Stimulated activated CD4-positive, alpha-beta T cell treated with anti-CD3 and anti-CD28 coated beads, Interleukin-4, amount 100 ng/mL, for 48 hours (primary cell): ENCODE measurements at places on chromosomes 6 and 20.

DNA sequence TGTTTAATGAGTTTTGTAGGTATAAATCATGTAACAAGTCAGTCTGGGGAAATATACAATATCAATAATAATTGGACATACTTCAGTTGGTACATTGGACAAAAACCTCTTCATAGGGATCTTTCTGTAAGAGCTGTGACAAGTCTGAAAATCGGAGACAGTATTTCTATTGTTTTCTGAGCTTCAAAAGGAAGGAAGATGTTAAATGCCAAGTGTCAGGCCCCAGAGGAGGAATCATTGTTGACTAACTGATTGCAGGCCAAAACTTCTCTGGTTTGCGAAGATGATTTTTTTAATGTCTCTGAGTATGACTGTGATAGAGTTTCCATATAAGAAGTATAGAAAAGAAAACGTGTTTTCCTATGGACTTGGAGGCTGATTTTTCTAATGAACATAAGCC is 316.4 kb downstream of the RNF144B start:
- no peak for DNase-seq

- DNase-seq = no peak
Measured at GRCh38 chr6:31378062-31378720, 21.2 kb upstream of the HLA-B start.

DNA sequence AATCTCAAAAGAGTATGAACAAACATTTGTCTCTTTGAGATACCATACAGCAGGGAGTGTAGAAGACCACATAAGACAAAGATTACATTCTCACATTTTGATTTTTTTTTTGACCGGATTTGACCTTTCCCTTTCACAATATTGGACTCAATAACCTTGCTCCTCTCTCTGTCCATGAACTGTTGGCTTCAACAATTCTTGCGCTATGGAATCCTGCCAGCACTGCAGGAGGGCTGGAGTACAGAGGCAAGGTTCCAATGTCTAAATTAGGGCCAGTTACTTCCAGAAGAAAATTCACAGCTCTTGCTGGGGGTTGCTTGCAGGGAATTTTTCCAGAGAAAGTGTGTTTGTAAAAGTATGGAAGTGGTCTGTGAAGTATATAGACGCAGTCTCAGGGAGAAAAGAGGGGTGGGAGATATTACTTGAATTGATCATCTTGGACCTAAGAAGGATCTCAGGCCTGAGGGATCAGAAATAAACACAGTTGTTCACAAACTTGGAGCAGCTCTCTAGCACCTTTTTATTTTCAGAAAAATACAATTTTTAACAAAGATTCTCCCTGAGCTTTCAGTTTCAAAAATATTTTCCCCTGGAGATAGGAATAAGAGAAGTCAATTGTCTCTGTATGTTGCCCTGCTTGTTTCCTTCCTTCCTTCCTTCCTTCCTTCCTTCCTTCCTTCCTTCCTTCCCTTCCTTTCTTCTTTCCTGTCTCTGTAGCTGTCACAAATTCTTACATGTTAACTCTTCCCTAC is 765.9 kb downstream of the BCKDHB start:
- DNase-seq = no peak

- DNase-seq = no peak
Measured at GRCh38 chr6:130447374-130447773, 81.6 kb downstream of the TMEM200A start.

- no peak for DNase-seq
Measured at GRCh38 chr6:36980876-36981619, 4.9 kb downstream of the MTCH1 start.

DNA sequence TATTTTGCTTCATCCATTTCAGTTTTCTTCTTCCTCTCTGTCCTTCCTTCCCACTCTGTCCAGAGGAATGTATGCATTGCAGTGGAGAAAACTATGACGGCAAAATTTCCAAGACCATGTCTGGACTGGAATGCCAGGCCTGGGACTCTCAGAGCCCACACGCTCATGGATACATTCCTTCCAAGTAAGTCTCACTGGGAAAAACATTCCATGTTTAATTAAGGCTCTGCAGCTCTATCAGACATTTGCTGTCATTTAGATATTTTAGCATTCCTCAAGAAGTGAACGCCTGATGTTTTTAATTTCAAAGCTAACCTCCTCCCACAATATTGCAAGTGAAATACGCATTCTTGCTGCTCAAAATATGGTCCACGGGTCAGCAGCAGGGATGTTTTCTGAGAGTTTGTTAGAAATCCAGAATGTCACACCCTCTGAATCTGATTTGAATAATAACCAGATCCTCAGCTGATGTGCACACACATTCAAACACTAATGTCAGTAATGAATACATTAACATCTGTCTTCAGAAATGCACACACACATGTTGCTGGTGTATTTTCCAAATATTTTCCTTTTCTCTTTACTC is 12.8 kb downstream of the PLG start:
- no peak for DNase-seq

GRCh38 chr20:48129345-48129942 is 344.2 kb upstream of the SULF2 start:
- no peak for DNase-seq

DNA sequence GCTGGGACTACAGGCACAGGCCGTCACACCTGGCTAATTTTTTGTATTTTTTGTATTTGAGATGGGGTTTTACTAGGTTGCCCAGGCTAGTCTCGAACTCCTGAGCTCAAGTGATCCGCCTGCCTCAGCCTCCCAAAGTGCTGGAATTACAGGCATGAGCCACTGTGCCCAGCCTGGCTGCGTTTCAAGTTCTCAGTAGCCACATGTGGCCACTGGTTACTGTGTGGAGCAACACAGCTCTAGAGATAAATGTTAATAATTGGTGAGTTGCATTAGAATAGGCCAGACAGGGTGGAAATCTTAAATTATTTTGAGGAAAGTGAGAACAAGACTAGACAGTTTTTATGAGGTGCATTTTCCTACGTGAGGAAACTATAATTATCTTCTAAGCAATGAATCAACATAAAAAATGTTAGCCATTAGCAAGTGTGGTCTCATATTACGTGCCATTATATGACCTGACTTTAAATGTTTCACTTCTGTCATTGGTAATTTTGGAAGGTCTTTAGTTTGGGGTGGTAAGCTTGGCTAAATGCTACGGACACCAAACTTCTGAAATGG is 129.6 kb downstream of the PLEKHG1 start:
- DNase-seq = no peak

GRCh38 chr6:30542915-30543314 is 13.4 kb downstream of the GNL1 start:
- no peak for DNase-seq

- DNase-seq = no peak
Measured at GRCh38 chr6:96795481-96795880, 41.8 kb downstream of the GPR63 start.

GRCh38 chr20:11982955-11983470 is 65.3 kb downstream of the BTBD3 start:
- DNase-seq = no peak

DNA sequence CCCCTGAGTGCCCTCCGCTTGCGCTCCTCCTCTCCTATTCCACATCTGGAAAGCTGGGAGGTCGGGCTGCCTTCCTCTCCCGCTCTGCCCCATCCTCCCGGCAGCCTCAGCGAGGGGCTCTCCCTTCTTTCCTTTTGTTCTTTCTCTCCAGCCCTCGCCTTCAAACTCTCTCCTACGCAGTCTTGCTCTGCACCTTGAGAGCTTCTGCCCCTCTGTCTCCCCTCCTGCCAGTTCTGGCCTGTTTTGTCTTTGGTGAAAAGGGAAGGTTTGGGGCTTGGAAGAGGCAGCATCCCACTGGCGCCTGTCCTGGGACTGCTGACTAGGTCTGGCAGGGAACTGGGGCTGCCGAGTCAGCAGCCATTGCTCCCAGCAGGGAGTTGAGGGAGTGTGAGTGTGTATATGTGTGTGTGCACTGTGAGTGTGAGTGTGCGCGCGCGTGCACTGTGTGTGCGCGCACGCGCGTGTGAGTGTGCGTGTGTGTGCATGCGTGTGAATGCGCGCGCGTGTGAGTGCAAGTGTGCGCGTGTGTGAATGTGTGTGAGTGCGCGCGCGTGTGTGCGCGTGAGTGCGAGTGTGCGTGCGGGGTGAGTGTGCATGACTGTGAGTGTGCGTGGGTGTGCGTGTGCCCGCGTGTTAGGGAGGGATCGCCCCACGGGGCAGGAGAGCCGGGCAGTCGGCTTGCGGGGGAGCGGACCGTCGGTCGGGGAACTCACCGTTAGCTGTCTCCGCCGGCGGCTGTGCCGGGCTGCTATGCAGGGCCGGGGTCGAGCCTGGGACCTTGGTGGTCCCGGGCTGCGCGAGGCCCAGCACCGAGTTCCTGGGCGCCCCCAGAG is 523 bp downstream of the CPXM1 start:
- DNase-seq = no peak

DNA sequence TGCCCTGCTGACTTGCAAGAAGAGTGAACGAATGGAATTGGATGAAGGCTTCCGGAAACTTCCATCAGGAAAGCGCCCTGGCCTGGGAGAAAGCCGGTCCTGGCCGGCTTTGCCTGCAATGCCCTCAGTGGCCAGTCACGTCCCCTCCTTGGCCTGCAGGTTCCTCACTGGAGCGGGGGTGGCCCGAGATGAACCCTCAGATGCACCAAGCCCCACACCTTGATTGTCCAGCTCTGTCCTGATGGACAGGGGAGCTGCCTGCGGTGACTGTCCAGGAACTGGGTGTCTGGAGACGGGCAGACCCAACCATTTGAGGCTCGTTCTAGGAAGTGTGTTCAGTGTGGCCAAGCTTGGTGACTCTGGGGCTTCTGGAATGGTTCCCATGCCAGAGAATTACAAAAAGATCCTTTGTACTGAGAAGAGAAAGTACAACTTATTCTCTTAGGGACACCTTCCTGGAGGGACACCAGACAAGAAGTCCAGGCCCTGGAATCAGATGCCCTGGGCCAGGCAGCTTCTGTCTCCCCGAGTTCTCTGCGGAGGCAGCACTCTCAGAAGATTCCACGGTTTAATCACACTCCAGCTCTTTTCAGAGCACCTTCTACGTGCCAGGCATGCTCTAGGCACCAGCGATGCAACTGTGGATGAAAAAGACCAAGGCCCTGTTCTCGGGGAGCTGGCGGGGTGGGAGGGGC is 17.1 kb upstream of the SULF2 start:
- no peak for DNase-seq

DNA sequence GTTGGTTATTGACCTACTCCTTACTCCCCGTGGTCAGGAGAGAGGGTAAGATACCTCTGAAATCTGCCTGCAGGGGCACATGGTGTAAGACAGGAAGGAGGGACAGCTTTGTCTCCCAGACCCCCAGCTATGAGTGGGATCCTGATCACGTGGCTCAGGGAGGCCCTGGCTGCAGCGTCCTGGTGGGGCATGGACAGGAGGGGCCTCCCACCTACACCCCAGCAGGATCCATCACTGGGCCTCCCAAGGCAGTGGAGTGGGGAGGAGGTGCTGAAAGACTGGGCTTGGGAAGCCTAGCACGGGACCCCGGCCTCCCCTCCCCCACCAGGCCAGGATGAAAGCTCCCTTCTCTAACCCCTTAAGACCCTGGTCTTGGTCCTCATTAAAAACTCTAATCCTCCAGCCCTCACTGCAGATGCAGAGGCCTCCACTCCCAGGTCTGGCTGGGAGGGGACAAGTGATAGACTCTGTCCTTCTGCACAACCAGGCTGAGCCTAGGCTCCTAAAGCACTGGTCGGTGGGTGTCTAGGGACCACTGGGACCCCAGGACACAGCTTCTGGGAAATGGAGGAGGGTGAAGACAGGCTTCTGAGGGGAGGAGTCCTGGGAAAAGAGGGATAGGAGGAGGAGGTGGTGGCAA is 29.6 kb upstream of the VEGFA start:
- DNase-seq = no peak

- no peak for DNase-seq
Measured at GRCh38 chr6:35069262-35069661, 71.9 kb downstream of the TCP11 start.

GRCh38 chr20:43987531-43987930 is 72.9 kb downstream of the TOX2 start:
- DNase-seq = no peak

GRCh38 chr20:44745598-44746366 is at the start of gene KCNK15:
TSS of gene KCNK15 (plus strand) at chr20:44745865. CDS start at chr20:44745911, 46 bp downstream.
- peak; percentile 30 for DNase-seq

DNA sequence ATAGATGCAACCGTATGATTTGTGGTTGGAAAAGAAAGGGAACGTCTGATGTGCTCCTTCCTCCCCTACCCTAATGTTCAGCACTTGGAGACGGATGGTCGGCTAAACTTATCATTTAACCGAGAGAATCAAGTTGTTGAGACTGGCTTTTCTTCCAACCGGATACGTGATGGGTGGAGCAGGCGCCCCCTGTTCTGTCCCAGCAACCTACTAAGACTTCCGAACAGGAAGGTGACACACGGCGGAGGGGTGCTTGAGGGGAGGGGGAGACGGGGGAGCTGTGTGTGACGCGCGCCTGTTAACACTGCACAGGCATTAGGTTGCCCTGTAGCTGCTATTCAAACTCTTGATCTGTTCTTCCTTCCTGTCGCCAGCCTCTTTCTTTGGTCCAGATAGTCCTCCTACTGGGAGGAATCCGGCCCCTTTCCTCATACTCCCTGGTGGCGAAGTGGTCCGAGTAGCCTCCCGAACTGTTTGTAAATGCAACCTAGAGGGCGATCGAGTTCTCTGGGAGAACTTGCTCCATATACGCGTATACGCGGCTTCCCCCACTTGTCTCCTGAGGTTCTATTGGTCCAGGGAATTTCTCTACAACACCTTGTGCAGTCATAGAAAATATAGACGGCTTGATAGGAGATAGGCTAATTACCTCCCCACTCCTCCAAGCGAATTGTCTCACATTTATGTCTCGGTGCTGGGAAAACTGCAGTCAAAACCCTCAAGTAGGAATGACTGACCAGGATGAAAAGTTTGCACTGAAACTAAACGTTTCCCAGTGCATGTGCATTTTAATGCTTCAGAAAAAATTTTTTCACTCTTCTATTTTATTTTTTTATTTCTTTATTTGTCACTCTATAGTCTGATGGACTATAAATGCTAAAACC is 126.0 kb upstream of the SLC2A12 start:
- peak; percentile 63 for DNase-seq

DNA sequence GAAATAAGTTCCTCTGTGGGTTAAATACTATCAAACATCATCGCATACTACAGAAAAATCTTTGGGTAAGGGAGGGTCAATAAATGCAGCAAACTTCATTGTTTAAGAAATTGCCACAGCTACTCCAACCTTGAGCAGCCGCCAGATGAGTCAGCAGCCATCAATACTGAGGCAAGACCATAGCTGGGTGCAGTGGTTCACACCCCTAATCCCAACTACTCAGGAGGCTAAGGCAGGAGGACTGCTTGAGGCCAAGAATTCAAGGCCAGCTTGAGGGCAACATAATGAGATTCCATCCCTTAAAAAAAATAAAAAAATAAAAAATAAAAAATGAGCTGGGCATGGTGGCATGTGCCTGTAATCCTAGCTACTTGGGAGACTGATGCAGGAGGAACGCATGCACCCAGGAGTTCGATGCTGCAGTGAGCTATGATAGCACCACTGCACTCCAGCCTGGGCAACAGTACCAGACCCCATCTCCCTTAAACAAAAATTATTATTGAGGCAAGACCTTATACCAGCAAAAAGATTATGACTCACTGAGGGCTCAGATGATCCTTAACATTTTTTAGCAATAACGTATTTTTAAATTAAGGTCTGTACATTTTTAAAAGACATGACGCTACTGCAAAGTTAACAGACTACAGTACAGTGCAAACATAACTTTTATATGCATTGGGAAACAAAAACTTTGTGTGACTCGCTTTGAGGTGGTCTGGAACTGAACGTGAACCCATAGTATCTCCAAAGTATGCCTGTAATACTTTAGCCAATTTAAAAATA is 8.8 kb downstream of the SRPK1 start:
- DNase-seq = no peak

GRCh38 chr6:18527836-18528743 is 140.9 kb downstream of the RNF144B start:
- no peak for DNase-seq

- DNase-seq = no peak
Measured at GRCh38 chr20:21075471-21075870, 30.7 kb downstream of the LINC00237 start.

- DNase-seq = no peak
Measured at GRCh38 chr20:37314617-37315016, 25.2 kb downstream of the MANBAL start.
